Prostate gland (tissue), 2 donors: ENCODE measurements at places on chromosomes 2 and 18. TPM values are rescaled to one million over a fixed set of nuclear protein-coding genes. Genes with fewer than 3 reads are reported as not detected.

- no peak overlapping the region for H3K4me3 ChIP-seq
- H3K27ac ChIP-seq: no peak overlapping the region
- H3K36me3 ChIP-seq: no peaks in the 10 kb centered on the region
- DNase-seq: no peak
- peaks cover 2% of the 10 kb centered on the region for H3K27me3 ChIP-seq
- H3K4me1 ChIP-seq: no peaks in the 10 kb centered on the region
Observed at GRCh38 chr2:65940856-65941255, 494.1 kb upstream of the MEIS1 start.

- H3K36me3 ChIP-seq: no peaks in the 10 kb centered on the region
- no peaks in the 10 kb centered on the region for H3K4me1 ChIP-seq
- no peaks in the 10 kb centered on the region for H3K27me3 ChIP-seq
- H3K27ac ChIP-seq: no peak overlapping the region
Observed at GRCh38 chr18:48336332-48336731, 72.9 kb downstream of the ZBTB7C start.

- no peaks in the 10 kb centered on the region for H3K27me3 ChIP-seq
- no peak overlapping the region for H3K27ac ChIP-seq
- no peak for DNase-seq
- no peaks in the 10 kb centered on the region for H3K4me1 ChIP-seq
- no peak overlapping the region for H3K4me3 ChIP-seq
Observed at GRCh38 chr2:16151651-16152050, 211.3 kb downstream of the MYCN start.

DNA sequence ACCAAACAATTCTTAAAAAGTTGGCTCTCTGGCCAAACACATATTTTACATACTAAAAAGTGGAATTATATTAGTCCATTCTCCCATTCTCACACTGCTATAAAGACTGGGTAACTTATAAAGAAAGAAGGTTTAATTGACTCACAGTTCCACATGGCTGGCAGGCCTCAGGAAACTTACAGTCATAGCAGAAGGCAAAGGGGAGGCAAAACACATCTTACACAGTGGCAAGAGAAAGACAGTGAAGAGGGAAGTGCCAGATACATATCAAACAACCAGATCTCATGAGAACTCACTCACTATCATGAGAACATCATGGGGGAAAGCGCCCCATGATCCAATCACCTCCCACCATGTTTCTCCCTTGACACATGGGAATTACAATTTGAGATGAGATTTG is 42.6 kb downstream of the EDAR start:
- H3K36me3 ChIP-seq: no peaks in the 10 kb centered on the region
- H3K4me1 ChIP-seq: peaks cover 10% of the 10 kb centered on the region
- DNase-seq: no peak
- H3K27ac ChIP-seq: no peak overlapping the region

GRCh38 chr18:79918615-79919011 is 32.8 kb downstream of the SLC66A2 start:
- H3K27ac ChIP-seq: no peak overlapping the region
- H3K4me1 ChIP-seq: no peaks in the 10 kb centered on the region
- no peak overlapping the region for H3K4me3 ChIP-seq

GRCh38 chr2:225937625-225938187 is 538.2 kb downstream of the NYAP2 start:
- no peaks in the 10 kb centered on the region for H3K4me1 ChIP-seq
- no peaks in the 10 kb centered on the region for H3K36me3 ChIP-seq
- H3K4me3 ChIP-seq: no peak overlapping the region
- no peaks in the 10 kb centered on the region for H3K27me3 ChIP-seq
- H3K27ac ChIP-seq: no peak overlapping the region

- no peaks in the 10 kb centered on the region for H3K36me3 ChIP-seq
- no peak overlapping the region for H3K4me3 ChIP-seq
- H3K27ac ChIP-seq: no peak overlapping the region
Observed at GRCh38 chr2:53475321-53475720, 292.3 kb upstream of the CHAC2 start.

DNA sequence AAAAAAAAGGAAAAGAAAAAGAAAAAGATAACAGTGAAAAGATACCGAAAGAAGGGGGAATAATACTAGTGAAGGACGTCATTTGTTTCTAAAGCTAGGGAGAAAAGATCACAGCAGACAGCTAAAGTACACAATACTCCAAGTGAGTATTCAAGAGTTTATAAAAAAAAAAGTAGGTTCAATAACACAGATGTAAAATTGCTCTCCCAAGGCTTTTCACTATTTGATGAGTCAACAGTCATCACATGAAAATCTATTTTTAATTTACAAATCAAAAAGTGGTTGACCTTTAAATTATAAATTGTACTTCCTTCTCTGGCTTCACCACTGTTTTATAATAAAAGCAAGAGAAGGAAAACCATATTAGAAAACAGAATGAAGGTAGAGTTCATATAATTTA is 144.0 kb downstream of the ZRANB3 start:
- H3K27ac ChIP-seq: no peak overlapping the region
- H3K4me1 ChIP-seq: no peaks in the 10 kb centered on the region
- no peaks in the 10 kb centered on the region for H3K27me3 ChIP-seq
- DNase-seq: no peak
- no peaks in the 10 kb centered on the region for H3K36me3 ChIP-seq

- H3K4me3 ChIP-seq: no peak overlapping the region
- H3K36me3 ChIP-seq: no peaks in the 10 kb centered on the region
- H3K4me1 ChIP-seq: no peaks in the 10 kb centered on the region
- H3K27ac ChIP-seq: no peak overlapping the region
- no peaks in the 10 kb centered on the region for H3K27me3 ChIP-seq
Observed at GRCh38 chr2:236824836-236825235, 255.2 kb downstream of the ACKR3 start.

- no peak overlapping the region for H3K4me3 ChIP-seq
- H3K27ac ChIP-seq: no peak overlapping the region
- DNase-seq: peak; percentile 33
- no peaks in the 10 kb centered on the region for H3K36me3 ChIP-seq
- no peaks in the 10 kb centered on the region for H3K27me3 ChIP-seq
Observed at GRCh38 chr2:14297340-14297739, 335.2 kb upstream of the LRATD1 start.

The OTOF gene
- not detected for total RNA-seq

The C2orf15 gene
- total RNA-seq: 4.5 TPM

The XIRP2 gene
- 0.06 TPM for total RNA-seq

The COQ10B gene
- 20.1 TPM for total RNA-seq

The CNGA3 gene
- total RNA-seq: 1.1 TPM

The C2orf78 gene
- not detected for total RNA-seq

The RTP5 gene
- total RNA-seq: 0.14 TPM

The RUFY4 gene
- total RNA-seq: 0.27 TPM

The ING5 gene
- total RNA-seq: 65.6 TPM

The MPP4 gene
- not detected for total RNA-seq
